ENCODE measurements at places on chromosomes 1 and 21.

GRCh38 chr1:80003250-80003649 is 996.7 kb upstream of the ADGRL4 start:
- DNase-seq = no peak

DNA sequence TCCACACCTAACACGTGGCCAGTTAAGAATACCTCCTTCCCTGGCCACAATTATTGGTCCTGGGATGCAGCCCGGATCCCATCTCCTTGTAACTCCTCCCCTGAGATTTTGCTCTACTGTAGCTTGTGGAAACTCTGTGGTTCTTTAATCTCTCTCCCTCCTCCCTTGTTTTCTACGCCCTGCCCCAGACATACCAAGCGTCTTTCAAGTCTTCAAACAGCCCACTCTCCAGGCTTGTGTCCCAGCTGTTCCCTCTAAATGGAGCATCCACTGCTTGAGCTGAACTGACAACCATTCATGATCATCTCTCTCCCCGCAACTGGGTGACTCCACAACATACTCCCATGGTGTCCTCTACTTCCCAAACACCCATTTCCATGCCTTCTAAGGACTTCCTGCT is 111.6 kb downstream of the SIPA1L2 start:
- DNase-seq = no peak

- DNase-seq = no peak
Observed at GRCh38 chr1:163069142-163069541, at the start of gene RGS4. Gene RGS4, plus strand, starts transcription at chr1:163069361. Its CDS starts 124 bp downstream, at chr1:163069485.

DNA sequence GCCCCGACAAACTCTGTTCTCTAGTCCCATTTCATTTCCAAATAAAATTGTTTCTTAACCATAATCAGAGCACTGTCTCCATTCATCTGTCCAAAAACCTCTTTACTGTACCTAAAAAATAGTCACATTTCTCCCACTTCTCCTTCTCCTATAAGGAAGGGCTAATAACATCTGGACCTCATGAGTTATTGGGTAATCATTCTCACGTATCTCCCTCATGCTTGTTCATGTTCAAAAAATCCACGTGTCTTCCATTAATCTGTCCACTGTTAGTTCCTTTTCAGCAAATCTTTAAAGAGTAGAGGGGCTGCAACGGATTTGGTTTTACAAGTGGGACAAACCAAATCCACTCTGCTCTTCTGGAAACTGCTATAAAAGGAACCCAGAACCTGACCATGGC is 1418.8 kb downstream of the MRPL39 start:
- no peak for DNase-seq

DNA sequence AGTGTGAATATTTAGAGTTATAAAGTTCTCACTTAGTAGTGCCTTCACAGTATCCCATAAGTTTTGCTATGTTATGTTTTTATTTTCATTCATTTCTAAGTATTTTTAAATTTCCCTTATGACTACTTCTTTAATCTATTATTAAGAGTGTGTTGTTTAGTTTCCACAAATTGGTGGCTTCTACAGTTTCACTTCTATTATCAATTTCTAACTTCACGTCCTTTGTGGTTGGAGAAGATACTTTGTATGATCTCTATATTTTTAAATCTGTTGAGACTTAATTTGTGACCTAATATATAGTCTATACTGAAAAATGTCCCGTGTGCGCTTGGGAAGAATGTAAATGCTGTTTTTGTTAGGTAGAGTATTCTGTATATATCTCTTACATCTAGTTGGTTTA is 11.7 kb downstream of the CHIA start:
- DNase-seq = no peak

- DNase-seq = no peak
Observed at GRCh38 chr1:96233422-96233821, 488.2 kb upstream of the PTBP2 start.

GRCh38 chr1:15543589-15544568 is 17.2 kb downstream of the DNAJC16 start:
- DNase-seq = no peak

DNA sequence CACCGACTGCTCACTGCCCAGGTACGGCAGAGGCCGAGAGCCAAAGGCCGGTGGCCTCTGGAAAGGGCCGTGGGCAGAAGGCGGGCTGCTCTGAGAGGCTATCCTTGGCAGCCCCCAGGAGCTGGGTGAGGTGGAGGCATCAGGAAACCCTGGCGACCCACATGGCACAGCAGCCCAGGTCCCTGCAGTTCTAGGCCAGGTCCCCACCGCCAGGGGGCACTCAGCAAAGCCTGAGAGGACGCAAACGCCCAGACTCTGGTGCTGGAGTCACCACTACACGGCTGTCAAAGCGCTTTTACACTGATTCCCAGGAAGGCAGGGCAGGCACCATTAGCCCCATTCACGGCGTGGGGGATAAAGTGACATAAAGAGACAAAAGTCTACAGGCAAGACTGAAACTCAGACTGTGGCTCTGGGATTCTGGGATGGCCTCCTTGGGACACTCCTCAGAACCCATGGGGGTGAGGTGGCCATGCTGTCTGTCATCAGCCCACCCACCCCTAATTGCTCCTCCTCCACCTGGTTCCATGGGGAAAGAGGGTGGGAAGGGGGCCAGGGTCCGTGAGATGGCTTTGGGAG is 4.9 kb downstream of the PLEKHG5 start:
- peak; percentile 69 for DNase-seq

DNA sequence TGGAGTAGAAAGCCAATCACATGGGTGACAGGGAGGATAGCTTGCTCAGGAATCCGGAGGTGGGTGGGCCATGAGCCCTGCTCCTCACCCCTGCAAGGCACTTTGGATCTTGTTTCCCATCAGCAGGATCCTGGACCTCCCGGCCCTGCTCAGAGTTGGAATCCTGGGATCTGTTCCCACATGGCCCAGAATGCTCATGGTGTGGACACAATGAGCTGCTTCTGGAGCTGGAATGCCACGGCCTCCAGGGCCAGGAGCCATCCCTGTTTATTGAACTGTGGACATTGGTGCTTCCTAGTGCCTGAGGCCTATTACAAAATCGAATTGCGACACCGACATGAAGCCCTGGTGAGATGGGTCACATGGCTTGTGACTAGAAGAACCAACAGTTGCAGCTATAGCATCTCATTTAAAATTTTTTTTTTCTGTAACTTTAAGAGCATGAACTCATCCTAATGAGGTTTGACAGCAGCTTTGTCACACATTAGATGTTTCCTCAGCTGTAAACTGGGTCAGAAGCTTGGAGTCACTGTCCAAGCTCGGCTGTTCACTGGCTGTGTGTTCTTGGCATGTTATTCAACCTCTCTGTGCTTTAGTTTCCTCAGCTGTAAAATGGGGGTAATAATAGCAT is 40.4 kb upstream of the GOLT1A start:
- DNase-seq = no peak

- no peak for DNase-seq
Observed at GRCh38 chr1:212186427-212187207, 98.6 kb upstream of the PPP2R5A start.

GRCh38 chr21:35208810-35209517 is 159.9 kb upstream of the RUNX1 start:
- no peak for DNase-seq

GRCh38 chr21:16194788-16195537 is 465.2 kb downstream of the USP25 start:
- no peak for DNase-seq

DNA sequence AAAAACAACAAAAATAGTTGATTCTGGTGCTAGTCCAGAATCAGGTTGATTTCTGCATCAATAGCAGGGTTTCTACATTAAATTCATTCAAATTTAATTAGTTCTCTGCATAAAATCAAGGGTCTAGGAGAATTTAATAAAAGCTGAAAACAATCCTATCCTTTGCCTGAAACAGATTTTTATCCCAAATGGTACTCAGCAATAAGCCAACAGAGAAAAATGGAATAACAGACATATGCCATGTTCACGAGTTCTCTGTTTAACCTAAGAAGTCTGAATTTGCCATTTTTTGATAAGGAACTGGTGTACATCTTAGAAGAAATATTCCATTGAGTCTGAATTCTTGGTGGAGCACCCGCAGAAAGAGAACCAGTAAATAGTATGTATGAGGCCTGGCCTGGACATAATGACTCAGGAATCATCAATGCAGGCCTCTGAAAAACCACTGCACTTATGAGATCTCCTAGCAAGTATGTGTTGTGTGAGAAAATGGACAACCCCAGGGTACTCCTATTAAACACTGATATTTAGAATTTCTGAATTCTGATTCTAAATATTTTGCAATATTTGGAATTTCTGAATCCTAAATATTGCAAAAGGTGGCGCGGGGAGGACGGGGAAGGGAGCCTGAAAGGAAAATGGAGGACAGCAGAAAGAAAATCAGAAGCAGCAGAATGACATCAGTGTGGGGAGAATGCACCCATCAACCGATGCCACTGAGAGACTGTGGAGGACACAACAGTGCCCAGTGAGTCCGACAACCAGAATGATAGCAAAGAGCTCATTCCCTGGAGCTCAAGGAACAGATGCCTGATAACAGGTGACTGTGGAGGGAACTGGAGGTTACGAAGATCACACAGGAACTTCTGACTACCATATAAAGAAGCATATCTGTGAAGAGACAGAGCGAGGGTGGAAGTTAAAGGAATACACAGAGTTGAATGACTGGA is 97.6 kb downstream of the APP start:
- DNase-seq = no peak

DNA sequence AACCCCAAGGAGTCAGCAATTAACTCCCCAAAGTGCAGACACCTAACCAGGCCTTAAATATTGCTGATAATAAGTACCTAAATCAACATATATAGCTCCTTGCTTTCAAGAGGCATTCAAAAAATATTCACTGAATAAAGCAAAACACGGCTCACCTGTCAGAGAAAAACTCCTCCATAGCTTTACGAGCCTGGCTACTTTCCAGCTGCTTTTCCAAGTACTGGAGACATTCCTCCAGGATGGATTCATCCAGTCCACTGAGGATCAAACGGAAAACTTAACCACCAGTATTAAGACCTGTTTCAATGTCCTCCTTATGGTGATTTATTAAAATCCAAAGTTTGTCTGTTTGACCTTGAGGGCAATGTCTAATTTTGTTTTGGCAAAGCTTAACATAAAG is 44.6 kb downstream of the UBR4 start:
- DNase-seq = no peak

DNA sequence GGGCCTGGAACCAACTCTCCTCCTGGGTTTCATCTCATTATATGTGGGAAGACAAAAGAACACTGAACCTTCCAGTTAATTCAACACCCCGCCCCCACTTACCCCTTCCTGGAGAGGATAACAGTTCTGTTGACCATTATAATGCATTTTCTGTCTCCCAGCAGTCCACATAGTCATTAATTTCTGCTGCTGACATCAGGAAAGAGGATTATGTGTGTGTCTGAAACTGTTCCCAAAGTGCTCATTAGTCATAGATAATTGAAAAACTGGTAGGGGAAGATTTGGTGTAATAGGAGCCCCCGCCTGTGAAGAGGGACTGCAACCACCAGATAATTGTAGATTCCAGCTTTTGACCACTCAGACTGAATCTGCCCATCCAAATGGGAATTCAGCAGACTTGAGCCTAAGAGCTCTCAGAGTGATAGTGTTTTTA is 208.7 kb downstream of the FGGY start:
- no peak for DNase-seq

All from SW 1271 (cell line).